ENCODE measurements at places on chromosomes 7 and 10.
A peak's percentile ranks its signal among the peaks of the same experiment; 100 is the strongest.

DNA sequence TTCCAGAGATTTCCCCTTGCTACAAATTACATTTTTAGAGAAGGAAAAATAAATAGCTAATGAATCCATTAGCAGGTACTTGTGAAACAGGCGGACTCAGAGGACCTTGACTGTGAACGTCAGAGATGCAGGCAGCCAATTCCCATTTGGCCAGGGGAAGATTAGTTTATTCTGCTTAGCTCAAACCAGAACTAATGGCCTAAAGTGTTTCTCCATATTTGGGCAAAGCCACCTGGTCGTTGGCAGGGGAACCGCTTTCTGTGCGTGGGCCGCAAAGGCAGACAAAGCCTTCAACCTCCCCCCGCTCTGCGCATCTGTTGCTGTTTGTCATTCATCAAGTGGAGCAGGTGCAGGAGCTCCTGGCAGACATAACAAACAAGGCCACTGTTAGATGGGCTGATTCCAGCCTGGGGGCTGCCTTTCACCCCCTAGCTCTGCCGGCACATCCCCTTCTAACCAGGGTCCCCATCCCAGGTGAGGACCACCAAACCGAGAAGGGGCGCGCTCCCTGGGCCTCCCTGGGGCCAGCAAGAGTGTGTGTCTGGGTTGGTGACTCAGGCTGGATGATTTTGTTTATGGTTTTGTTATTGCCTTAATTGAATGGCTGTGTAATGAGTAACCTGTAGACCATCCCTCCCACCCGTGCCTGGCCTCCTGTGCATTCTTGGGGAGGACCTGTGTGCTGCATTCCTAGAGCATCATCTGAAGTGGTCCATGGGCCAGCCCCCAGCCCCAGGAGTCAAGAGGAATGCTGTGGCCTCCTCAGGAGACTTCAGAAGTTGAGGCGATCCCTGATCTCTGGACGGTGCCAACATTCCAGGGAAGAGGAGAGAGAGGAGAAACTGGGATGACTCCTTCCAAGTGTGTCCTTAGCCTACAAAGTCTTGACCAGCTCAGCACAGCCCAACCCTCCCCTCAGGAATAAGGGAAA is 14.5 kb upstream of the CPA1 start:
- DNase-seq, result peak; percentile 96

GRCh38 chr10:118369641-118370205 is 27.6 kb upstream of the FAM204A start:
- DNase-seq, result no peak

- DNase-seq, result no peak
Observed at GRCh38 chr7:47792521-47793121, 155.6 kb downstream of the PKD1L1 start.

DNA sequence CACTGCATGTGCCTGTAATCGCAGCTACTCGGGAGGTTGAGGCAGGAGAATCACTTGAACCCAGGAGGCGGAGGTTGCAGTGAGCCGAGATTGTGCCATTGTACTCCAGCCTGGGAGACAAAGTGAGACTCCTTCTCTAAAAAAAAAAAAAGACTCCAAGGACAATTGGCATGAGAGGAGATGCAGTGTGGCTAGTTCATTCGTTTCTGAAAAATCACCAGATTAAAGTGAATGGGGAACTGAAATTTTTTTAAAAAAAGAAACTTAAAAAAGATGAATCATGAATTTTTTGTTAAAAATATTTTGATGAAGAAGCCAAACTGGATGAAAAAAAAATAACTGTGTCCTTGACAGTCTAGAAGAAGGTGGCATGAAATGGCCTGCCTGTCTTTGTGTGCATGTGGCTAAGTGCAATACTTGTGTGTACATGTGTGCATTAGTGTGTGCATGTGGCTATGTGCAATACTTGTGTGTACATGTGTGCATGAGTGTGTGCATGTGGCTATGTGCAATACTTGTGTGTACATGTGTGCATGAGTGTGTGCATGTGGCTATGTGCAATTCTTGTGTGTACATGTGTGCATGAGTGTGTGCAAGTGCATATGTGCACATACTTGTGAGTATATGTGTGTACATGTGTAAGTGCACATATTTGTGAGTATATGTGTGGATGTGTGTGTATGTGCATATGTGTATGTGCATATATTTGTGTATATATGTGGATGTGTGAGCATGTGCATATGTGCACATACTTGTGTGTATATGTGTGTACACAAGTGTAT is 391.7 kb upstream of the KLF6 start:
- no peak for DNase-seq

GRCh38 chr7:80974396-80975358 is 55.8 kb upstream of the SEMA3C start:
- DNase-seq, result no peak

- DNase-seq, result peak; percentile 90
Observed at GRCh38 chr7:150755473-150756099, 18.4 kb downstream of the GIMAP5 start.

DNA sequence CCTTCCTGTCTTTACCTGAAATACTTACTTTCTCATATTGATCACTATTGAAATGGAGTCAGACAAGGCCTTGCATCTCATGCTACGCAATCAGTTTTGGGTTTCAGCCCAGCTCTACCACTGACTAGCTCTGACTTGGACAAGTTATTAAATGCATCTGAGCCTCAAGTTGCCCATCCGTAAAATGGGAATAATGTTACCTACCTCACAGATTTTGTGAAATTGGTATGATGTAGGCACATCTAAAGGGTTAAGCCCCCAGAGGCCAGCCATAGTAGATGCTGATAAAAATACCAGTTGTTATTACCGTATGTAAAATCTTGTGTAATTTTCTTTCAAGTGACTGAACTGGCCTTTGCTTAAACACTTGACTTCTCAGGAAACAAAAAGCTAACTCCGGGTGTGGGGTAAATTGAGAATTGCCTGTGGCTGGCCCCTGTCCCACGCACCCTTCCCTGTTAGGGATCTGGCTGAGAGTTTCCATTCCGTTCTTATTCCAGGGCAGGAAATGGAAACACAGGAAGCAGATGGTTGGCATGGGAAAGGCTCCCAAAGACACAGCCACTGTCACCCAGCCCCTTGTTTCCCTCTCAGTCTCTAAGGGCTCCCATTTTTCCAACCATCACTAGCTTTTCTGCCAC is 7.5 kb downstream of the DUSP5 start:
- DNase-seq, result no peak

GRCh38 chr7:21128062-21128817 is 299.6 kb upstream of the SP4 start:
- DNase-seq, result peak; percentile 23

- no peak for DNase-seq
Observed at GRCh38 chr7:30430276-30430675, 48.3 kb downstream of the NOD1 start.
